ENCODE measurements at places on chromosomes 12 and 14.
A peak's percentile ranks its signal among the peaks of the same experiment; 100 is the strongest.

- DNase-seq, result no peak
These were observed 75.7 kb upstream of the PPM1H start for GRCh38 chr12:63010698-63011097.

DNA sequence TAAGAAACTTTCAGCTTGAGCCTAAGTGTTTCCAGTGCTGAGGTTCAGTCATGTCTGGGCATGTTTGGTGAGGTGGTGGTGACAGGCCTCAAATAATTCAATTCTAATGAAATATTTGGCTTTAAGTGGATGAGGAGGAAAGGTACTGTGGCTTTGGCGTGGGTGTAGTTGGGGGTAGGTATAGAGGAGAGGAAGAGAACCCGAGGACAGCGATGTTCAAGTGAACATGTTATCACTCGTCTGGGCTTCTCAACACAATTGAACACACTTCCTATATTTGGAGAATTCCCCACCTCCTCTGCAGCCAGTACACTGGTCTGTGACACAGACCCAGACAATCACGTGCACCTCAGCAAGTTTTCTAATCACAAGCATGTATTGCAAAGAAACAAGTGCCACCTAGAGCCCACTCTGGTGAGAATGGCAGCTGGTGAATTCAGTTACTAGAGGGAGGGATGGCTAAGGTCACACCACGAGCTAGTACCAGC lies 53.0 kb downstream of the IFNG-AS1 start:
- no peak for DNase-seq

GRCh38 chr12:114291389-114292060 lies 114.4 kb downstream of the TBX5 start:
- DNase-seq, result no peak

DNA sequence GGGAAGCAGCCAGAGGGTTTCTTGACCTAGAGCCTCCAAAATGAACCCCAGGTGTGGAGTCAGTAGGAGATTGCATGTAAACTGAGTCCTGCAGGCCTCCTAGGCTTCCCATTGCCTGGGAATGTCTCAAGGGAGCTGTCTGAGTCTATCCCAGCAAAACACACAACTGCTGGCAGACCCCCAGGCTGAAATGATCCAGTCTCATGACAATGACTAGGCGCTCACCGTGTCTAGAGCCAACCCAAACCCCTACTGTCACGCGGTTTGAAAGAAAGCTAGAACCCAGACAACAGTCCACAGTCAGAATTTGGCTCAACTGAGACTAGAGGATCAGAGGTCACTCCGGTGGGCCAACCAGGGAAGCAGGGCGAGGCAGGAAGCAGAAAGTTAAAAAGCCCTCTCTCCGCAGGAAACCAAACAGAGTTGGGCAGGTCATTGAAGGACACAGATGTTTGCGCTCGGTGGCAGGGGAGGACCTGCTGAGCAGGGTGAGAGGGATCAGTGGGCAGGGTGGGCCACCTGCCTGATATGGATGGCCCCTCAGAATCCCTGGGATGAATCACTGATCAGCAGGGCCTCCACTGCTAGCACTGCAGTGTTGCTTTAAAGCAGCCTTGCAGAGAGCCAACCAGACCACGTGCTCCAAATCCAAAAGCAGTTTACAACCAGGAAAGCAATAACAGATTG lies 23.8 kb downstream of the ACTN1 start:
- DNase-seq, result no peak

- no peak for DNase-seq
These were observed 2.9 kb downstream of the MYL2 start for GRCh38 chr12:110917467-110917866.

- no peak for DNase-seq
These were observed 200.7 kb downstream of the SLC2A13 start for GRCh38 chr12:39905152-39905551.

- DNase-seq, result no peak
These were observed 33.3 kb downstream of the DYNC1H1 start for GRCh38 chr14:101997429-101998336.

DNA sequence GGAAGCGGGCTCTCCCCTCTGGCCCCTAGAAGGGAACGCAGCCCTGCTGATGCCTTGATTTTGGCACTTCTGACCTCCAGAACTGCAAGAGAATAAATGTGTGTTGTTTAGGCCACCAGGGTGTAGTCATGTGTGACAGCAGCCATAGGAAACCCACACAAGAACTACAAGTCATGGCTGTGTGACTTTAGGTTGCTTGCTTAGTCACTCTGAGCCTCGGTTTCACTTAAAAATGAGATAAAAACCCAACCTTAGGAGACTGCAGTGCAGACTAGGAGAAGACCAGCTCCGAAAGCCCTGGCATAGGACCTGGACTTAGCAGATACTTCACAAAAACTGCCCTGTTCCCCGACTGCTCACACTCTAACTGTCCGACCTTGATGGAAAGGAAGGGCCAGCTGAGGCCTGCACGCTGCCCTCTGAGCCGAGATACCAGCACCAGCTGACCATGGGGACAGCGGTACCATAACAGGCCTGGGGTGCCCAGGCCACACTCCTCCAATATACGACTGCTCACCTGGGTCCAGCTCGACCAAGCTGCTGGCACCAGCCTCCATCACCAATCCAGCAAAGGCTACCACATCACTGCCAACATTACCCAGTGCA lies 53.5 kb downstream of the CCDC85C start:
- DNase-seq, result no peak

DNA sequence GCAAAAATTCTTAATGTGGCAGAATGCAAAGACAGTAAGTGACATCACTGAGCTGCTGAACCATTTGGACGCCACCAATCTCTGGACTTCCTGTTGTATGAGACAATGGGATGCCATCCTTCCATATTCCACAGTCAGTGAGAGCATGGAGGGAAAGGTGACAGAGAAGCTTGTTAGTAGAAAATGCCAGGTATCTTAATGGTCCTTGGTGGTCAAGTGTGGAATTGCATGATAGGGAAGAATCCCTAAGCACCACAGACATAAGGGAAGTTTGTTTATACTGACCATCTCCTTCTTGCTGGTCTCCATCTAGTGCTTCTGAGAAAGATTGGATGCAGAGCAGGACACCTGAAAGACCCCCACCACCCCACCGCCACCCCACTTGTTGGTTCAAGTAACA lies 1410.0 kb upstream of the TMEM132C start:
- DNase-seq, result no peak

DNA sequence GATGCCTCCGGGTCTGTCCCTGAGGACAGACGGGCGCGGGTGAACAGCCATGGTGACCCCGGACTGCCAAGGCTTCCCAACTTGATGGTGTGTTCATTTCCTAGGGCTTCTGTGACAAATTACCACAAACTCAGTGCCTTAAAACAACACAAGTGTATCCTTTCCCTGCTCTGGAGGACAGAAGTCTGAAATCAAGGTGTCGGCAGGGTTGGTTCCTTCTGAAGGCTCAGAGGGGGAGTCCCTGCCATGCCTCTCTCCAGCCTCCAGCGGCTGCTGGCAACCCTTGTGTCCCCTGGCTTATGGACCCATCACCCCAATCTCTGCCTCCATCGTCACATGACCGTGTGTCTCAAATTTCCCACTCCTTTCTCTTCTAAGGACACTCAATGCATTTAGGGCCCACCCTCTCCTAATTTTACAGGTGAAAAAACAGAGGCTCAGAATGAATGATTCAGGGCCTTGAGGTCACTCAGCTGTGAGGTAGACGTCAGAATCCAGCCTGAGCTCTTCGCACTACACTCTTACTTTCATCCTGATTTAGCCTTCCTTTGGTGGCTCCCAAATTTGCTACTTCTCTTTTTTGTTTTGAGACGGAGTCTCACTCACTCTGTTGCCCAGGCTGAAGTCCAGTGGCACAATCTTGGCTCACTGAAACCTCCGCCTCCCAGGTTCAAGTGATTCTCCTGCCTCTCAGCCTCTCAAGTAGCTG lies 45.4 kb downstream of the VCPKMT start:
- no peak for DNase-seq

GRCh38 chr14:102798926-102799325 lies 21.7 kb downstream of the TRAF3 start:
- DNase-seq, result no peak

DNA sequence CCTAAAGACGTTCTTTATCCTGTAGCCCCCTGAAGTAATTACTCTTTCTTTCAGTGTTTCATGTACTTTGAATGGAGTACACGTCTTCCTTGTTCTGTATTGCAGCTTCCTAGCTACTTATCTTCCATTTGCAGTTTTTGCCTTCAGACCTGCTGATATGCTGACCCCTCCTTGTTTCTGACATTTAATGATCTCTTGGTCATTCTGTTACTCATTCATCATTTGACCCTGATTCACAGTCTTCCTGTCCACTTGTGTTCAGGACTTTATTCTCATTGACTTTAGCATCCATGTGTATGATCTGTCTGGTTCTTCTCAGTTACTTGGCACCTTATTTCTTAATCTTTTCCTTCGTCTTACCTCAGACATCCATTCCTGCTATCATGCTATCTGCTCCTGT lies 22.2 kb downstream of the CPSF2 start:
- DNase-seq, result no peak

- DNase-seq, result peak; percentile 64
These were observed 43.8 kb downstream of the CCNK start for GRCh38 chr14:99524804-99525698.

- DNase-seq, result no peak
These were observed 25.1 kb upstream of the ATP2B1 start for GRCh38 chr12:89733579-89734201.

DNA sequence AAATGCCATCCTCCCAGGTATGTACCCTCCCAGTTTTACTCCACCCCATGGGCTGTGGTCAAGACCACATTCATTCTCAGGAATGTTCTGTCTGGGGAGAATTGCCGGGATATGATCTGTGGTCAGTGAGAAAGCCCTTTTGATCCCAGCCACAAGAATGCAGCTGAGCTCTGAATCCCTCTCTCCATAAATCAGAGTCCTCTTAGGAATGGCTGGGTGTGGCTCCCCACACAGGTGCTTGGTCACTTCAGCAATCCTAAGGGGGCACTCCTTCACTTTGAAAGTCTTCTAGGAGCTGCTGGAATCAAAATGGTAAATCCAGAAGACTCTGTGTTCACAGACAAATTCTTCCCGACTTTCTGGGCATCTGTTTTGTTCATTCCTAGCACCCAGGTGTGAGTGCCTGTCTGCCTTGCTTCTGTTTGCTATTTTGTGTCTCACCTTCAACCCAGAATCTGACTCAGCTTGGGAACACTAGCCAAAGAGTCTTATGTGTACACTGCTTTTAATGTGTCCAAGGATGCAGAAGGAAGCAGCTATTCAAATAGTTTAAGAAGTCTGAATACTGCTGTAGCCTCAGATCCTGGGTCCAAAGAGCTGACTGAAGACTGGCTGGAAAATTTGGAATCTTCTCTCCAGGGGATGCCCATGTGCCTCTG lies 144.6 kb upstream of the CDKN3 start:
- DNase-seq, result no peak

DNA sequence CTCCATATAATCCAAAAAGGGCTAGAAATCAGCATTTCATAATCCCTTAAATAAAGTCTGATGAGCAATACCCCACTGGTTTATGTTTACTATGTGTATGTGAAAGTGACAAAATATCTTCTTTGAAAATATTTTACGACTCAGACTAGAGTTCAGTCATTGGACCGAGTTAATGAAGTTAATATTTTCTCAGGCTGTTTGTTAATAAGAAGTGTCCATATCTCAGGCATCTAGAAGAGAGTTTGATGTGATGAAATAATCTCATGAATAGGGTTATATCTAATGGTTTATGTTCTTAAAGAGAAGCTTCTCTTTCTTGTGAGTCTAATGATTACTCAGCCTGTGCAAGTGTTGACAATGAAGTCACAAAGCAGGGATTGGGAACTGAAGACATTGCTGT lies 51.8 kb downstream of the WIF1 start:
- DNase-seq, result no peak

DNA sequence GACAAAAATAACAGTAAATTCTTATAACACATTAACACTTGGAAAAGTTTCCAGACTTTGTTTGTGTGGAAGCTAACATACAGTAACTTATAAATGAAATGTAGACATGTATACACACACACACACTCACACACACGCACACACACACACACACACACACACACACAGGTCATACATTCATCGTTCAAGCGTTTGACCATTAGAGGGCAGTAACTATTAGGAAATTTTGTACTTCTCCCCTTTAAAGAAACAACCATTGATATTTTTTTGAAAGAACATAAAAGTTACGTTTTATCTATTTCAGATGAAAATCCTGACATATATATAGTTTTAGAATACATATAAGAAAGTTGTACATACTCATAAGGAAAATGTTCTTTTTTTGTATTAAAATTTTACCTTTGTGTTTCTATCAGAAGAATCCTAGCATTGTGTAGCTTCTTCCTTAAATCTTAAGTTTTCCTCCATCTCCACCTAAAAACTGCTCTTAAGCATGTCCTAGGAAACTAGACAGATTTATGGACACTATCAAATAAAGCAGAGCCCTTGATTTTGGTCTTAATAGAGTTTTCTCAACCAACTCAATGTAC lies 29.0 kb downstream of the PTPRQ start:
- DNase-seq, result peak; percentile 15

- no peak for DNase-seq
These were observed 71.1 kb downstream of the PPP1R36 start for GRCh38 chr14:64620910-64621309.

GRCh38 chr12:79597910-79598309 lies 92.9 kb downstream of the PAWR start:
- no peak for DNase-seq

- DNase-seq, result no peak
These were observed 2.5 kb downstream of the RASAL1 start for GRCh38 chr12:113133036-113133435.

- DNase-seq, result no peak
These were observed 33.1 kb downstream of the CD9 start for GRCh38 chr12:6233121-6233971.

GRCh38 chr14:98018628-98019027 lies 1221.4 kb downstream of the VRK1 start:
- DNase-seq, result no peak

- no peak for DNase-seq
These were observed 69.3 kb downstream of the ANKS1B start for GRCh38 chr12:99915251-99916082.

- peak; percentile 89 for DNase-seq
These were observed 70.2 kb upstream of the ZFP36L1 start for GRCh38 chr14:68862954-68863594.

- DNase-seq, result no peak
These were observed 25.9 kb downstream of the SUDS3 start for GRCh38 chr12:118402251-118402650.

- no peak for DNase-seq
These were observed 6.4 kb upstream of the SSTR1 start for GRCh38 chr14:38201137-38201828.

- peak; percentile 74 for DNase-seq
These were observed 63.7 kb downstream of the FBXL14 start for GRCh38 chr12:1530592-1531152.

GRCh38 chr14:23915559-23915958 lies 38.0 kb upstream of the DHRS4 start:
- DNase-seq, result no peak

GRCh38 chr14:100406505-100407131 lies 83.5 kb downstream of the SLC25A47 start:
- no peak for DNase-seq

DNA sequence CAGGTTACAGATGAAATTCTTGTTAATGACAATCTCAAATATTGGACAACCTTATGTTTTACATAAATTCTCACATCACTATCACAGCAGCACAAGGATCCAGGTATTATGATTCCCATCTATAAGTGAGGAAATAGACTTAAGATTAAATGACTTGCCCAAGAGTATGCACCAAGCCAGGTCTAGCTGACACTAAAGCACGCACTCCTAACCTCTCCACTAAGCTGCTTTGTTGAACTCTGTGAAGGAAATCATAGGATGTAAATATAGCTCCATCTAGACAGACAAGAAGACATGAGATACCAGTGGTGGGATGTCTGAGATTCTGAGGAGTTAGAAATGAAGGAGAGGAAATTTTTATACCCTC lies 87.9 kb downstream of the PHLDA1 start:
- no peak for DNase-seq
